Upper lobe of left lung (tissue), 6 donors: ENCODE measurements at places on chromosomes 7 and 10.

GRCh38 chr10:131849591-131850382 lies 51.0 kb upstream of the PPP2R2D start:
- no peak overlapping the region for H3K27ac ChIP-seq
- DNase-seq: peak; percentile 67
- no peak overlapping the region for H3K4me3 ChIP-seq
- H3K4me1 ChIP-seq: no peaks in the 10 kb centered on the region
- no peaks in the 10 kb centered on the region for H3K27me3 ChIP-seq
- H3K36me3 ChIP-seq: no peaks in the 10 kb centered on the region

GRCh38 chr7:1421020-1421790 lies 38.1 kb downstream of the MICALL2 start:
- H3K4me1 ChIP-seq: no peaks in the 10 kb centered on the region
- DNase-seq: no peak
- peaks cover 4% of the 10 kb centered on the region for H3K27me3 ChIP-seq
- no peaks in the 10 kb centered on the region for H3K36me3 ChIP-seq
- no peak overlapping the region for H3K27ac ChIP-seq

GRCh38 chr7:30984359-30985107 lies 20.8 kb downstream of the GHRHR start:
- H3K27ac ChIP-seq: no peak overlapping the region
- H3K36me3 ChIP-seq: no peaks in the 10 kb centered on the region
- H3K4me1 ChIP-seq: peaks cover 13% of the 10 kb centered on the region
- no peak overlapping the region for H3K4me3 ChIP-seq

- no peak overlapping the region for H3K4me3 ChIP-seq
- peak overlapping the region; percentile 23 for H3K27ac ChIP-seq
- no peaks in the 10 kb centered on the region for H3K27me3 ChIP-seq
- H3K36me3 ChIP-seq: no peaks in the 10 kb centered on the region
Observed at GRCh38 chr7:105680505-105681187, 99.4 kb upstream of the EFCAB10 start.

GRCh38 chr10:4934391-4934987 lies 28.7 kb upstream of the AKR1C1 start:
- no peak overlapping the region for H3K27ac ChIP-seq
- no peaks in the 10 kb centered on the region for H3K36me3 ChIP-seq
- H3K4me3 ChIP-seq: no peak overlapping the region
- DNase-seq: no peak
- H3K4me1 ChIP-seq: no peaks in the 10 kb centered on the region
- H3K27me3 ChIP-seq: no peaks in the 10 kb centered on the region

GRCh38 chr7:67348171-67348570 lies 351.5 kb downstream of the TYW1 start:
- no peaks in the 10 kb centered on the region for H3K4me1 ChIP-seq
- H3K27ac ChIP-seq: no peak overlapping the region
- no peak for DNase-seq
- no peak overlapping the region for H3K4me3 ChIP-seq

GRCh38 chr10:12042409-12042796 lies 206 bp downstream of the UPF2 start:
- DNase-seq: peak; percentile 90
- peaks cover 10% of the 10 kb centered on the region for H3K4me1 ChIP-seq
- H3K36me3 ChIP-seq: no peaks in the 10 kb centered on the region
- peak overlapping the region; percentile 93 for H3K27ac ChIP-seq
- no peaks in the 10 kb centered on the region for H3K27me3 ChIP-seq

DNA sequence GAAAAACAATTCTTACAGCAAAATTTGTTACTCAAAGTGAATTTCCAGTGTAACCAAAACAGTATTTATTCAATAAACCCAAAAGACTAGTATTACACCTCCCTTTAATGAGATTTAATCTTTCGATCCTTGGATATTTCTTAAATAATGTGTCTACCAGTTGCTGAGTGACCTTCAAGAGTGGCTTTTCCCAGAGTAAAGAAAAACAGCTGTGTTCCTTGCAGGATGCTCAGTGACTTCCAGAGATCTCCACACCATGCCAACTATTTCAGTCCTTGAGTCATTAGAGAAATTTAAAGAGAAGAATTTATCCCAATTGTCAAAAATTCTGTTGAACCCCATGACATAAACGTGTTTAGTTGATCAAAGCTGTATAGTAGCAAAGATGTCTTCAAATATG lies 44.0 kb downstream of the IMMP2L start:
- H3K36me3 ChIP-seq: no peaks in the 10 kb centered on the region
- H3K27me3 ChIP-seq: no peaks in the 10 kb centered on the region
- DNase-seq: no peak
- no peaks in the 10 kb centered on the region for H3K4me1 ChIP-seq
- no peak overlapping the region for H3K27ac ChIP-seq

DNA sequence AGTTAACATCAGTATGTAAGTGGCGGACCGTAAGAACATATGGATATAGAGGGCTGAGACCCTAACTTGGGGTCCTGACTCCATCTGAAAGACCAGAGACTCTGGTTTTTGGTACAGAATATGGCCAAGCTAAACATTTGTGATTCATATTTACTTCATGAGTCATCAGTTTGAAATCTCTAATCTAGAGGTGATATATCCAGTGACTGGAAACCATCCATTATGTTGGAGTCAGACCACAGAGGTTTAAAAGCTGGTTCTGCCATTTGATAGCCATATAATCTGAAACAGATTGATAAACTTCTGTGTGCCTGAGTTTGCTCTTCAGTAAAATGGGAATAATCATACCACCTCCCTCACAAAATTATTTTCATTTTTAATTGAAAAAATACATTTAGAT lies 505.3 kb downstream of the SORCS3 start:
- no peak overlapping the region for H3K4me3 ChIP-seq
- H3K36me3 ChIP-seq: no peaks in the 10 kb centered on the region
- no peaks in the 10 kb centered on the region for H3K27me3 ChIP-seq
- H3K4me1 ChIP-seq: no peaks in the 10 kb centered on the region

DNA sequence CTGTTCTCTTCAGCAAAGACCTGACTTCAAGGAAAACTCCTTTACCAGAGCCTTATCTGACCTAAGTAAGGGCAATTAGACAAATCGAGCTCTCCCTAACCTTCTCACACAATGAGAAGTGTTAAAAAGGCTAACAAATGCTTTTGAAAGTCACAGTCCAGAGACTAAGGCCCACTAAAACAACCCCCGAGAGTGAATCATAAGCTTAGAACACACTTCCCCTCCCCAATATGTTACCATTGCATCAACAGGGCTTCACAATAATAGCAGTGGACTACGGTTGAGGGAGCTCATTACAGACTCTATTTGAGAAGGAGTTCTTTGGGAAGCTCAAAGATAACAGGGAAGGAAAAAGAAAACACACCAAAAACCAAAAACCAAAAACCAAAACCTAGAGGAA lies 28.6 kb upstream of the ZEB1 start:
- no peaks in the 10 kb centered on the region for H3K4me1 ChIP-seq
- no peak for DNase-seq
- no peak overlapping the region for H3K27ac ChIP-seq
- no peak overlapping the region for H3K4me3 ChIP-seq
- no peaks in the 10 kb centered on the region for H3K27me3 ChIP-seq

DNA sequence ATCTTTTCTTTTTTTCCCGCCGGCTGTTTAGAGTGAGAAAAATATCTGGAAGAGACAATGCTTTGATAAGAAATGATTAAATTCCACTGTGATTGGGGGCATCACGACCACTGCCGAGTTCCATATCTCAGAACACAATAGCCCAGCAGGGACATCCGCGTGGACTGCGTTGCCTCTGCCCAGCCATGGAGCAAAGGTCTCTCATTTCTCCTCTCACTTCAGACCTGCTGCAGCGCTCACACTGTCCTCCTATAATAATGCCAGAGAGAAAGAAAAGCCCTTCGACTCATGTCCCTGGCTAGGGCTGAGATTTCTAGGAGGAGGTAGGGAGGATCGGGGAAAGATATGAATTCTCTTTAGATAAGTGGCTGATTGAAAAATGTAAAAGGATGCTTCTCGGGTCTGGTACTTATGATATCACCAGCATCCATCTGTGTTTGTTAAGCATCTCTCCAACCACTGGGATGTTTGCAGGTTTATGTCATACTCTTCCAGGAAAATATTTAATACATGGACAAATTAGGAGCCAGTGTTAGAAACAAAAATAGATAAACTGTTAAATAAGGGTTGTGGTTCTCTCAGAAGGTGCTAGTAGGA lies 472.9 kb upstream of the AKR1E2 start:
- H3K36me3 ChIP-seq: no peaks in the 10 kb centered on the region
- no peaks in the 10 kb centered on the region for H3K27me3 ChIP-seq
- no peak overlapping the region for H3K4me3 ChIP-seq
- no peak for DNase-seq
- H3K4me1 ChIP-seq: peaks cover 5% of the 10 kb centered on the region
- H3K27ac ChIP-seq: no peak overlapping the region

GRCh38 chr7:14020339-14020900 lies 31.0 kb upstream of the ETV1 start:
- H3K27me3 ChIP-seq: no peaks in the 10 kb centered on the region
- no peak overlapping the region for H3K4me3 ChIP-seq
- no peaks in the 10 kb centered on the region for H3K4me1 ChIP-seq
- no peaks in the 10 kb centered on the region for H3K36me3 ChIP-seq
- DNase-seq: no peak

GRCh38 chr10:100802607-100803006 lies 57.2 kb downstream of the PAX2 start:
- no peak overlapping the region for H3K27ac ChIP-seq
- no peaks in the 10 kb centered on the region for H3K4me1 ChIP-seq
- H3K36me3 ChIP-seq: no peaks in the 10 kb centered on the region
- H3K4me3 ChIP-seq: no peak overlapping the region
- H3K27me3 ChIP-seq: no peaks in the 10 kb centered on the region

DNA sequence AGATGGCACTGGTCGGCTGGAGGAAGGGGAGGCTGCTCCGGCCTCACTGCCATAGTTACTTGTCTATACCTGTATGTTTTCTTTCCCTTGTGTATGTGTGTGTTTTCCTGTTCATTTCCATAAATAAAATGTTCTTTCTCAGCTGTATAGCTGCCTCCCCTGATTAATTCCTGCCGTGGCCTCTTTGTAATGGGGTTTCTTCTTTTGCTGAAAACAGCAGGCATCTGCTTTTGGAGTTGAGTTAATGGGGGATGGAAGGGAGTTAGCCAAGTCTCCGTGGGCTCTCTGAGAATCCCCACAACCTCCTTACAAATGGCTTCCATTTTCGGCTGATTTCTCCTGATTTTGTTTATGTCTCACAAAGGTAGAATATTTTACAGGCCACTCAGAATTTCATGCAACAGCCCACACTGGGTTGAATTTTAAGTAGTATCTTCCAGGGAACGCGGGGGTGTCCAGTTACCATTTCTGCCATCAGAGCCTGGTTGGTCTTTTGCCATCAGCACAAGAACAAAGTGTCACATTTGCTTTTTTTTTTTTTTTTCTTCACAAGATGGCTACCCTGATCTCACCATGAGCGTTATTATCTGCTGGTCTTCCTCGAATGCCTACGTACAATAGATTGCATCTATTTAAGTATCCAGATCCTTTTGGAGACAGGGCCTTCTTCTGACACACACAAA lies 88.1 kb upstream of the NRP1 start:
- DNase-seq: no peak
- H3K36me3 ChIP-seq: no peaks in the 10 kb centered on the region
- no peaks in the 10 kb centered on the region for H3K27me3 ChIP-seq
- no peak overlapping the region for H3K4me3 ChIP-seq
- no peaks in the 10 kb centered on the region for H3K4me1 ChIP-seq
- no peak overlapping the region for H3K27ac ChIP-seq

GRCh38 chr10:88800152-88801125 lies 2.1 kb upstream of the LIPM start:
- no peaks in the 10 kb centered on the region for H3K27me3 ChIP-seq
- H3K4me3 ChIP-seq: no peak overlapping the region
- DNase-seq: no peak
- no peaks in the 10 kb centered on the region for H3K4me1 ChIP-seq
- no peaks in the 10 kb centered on the region for H3K36me3 ChIP-seq
- H3K27ac ChIP-seq: no peak overlapping the region
